Inflammatory macrophage treated with lipopolysaccharide for 4 hours (primary cell): ENCODE measurements at places on chromosomes 5 and 9.

- DNase-seq = peak; percentile 90
Measured at GRCh38 chr5:119031905-119032304, 39.0 kb upstream of the DMXL1 start.

GRCh38 chr9:107815782-107816560 lies 326.4 kb upstream of the KLF4 start:
- DNase-seq = no peak

DNA sequence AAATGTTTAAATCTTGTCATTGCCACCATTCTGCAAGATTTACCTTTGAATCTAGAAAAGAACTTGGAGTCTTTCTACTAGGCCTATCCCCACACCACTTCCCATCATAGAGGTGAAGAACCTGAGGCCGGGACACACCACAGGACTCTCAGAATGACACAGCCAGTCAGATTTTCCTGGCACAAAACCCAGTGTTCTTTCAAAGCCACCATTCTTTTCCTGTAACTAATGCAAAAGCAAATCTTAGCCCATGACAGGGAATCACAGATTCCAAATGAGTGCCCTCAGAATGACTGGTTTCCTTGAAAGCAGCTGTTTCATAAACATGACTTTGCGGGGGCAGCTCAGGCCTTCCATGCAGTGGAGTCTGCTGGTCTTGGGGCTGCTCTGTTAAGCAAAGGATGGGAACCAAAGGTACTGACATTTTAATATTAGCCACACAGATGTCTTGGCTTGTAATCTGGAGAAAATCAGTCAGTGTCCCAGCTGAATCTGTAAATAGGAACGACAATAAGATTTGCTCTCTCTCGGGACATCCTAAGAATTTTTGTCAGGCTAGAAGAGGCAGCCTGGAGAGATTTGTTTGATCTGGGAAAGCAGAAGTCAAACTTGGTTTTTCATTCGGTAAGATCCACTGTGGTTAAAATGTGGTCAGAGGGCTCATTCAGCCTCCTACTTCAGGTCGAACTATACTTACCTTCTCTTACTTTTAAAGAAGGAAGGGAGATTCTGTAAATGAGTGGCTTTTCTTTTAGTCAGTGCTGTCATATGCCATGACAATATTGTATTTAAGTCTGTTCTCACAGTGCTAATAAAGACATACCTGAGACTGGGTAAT lies 115.1 kb downstream of the PALM2AKAP2 start:
- no peak for DNase-seq

- no peak for DNase-seq
Measured at GRCh38 chr5:116847960-116848359, 273.3 kb upstream of the SEMA6A start.

GRCh38 chr5:151068433-151069197 lies 12.2 kb downstream of the TNIP1 start:
- no peak for DNase-seq

- no peak for DNase-seq
Measured at GRCh38 chr9:73615557-73615956, 463.9 kb downstream of the ANXA1 start.

GRCh38 chr9:127224883-127225739 lies 39.5 kb upstream of the GARNL3 start:
- peak; percentile 85 for DNase-seq

DNA sequence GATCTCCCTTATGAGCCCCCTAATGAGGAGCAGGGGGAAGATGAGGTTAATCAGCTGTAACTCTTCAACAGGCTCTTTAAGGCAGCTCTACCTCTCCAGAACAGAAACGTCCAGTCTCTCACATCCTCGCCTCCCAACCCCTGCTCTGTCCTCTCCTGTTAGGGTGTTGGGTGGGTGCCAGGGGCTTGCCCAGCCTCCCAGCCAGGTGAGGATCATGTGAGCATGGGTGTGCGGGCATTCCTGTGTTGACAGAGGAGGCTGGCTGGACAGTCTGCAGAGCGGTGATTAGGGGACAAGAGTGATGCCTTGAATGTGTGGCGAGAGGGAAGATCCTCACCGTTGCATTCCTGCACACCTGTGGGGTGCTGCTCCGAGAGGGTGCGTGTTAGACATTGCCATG lies 51.7 kb downstream of the CCDC180 start:
- DNase-seq = no peak

- DNase-seq = no peak
Measured at GRCh38 chr5:147522435-147522834, 12.6 kb upstream of the DPYSL3 start.

- DNase-seq = no peak
Measured at GRCh38 chr5:65125591-65126541, 355.9 kb downstream of the ADAMTS6 start.

DNA sequence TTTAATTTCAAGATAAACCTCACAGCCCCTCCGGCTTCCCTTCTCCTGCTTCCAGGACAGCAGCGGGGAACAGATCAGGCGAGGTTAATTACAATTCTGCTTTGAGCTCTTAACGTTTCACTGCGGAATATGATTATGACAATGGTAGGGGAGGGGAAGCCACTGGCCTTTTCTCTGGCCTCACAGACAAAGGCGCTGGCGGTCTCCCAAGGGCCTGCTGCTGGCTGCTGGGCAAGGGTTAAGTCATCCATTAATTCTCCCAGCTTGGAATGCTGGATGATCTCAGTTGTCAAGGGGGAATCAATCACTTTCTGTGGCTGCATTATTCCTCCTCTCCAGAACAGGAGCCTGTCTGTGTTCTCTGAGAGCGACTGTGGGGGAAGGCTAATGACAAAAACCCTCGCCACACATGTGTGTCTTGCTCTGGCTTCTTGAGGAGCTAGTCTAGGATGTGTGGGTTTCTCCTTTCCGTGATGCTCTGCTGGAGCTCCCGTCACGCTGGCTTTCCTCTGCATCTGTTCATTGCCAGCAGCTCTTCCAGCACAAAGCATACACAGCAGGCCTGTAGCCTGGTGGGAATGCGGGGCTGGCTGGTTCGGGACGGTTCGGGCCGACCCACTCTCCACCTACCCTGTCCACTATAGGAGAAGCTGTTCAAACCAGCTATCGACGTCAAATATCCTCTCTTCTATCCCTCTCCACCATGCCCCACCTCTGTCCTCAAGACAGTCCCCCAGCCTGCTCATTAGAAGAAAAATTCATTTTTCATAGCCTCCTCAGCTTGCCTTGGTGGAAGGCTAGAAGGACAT lies 82.8 kb downstream of the DCP2 start:
- DNase-seq = no peak

DNA sequence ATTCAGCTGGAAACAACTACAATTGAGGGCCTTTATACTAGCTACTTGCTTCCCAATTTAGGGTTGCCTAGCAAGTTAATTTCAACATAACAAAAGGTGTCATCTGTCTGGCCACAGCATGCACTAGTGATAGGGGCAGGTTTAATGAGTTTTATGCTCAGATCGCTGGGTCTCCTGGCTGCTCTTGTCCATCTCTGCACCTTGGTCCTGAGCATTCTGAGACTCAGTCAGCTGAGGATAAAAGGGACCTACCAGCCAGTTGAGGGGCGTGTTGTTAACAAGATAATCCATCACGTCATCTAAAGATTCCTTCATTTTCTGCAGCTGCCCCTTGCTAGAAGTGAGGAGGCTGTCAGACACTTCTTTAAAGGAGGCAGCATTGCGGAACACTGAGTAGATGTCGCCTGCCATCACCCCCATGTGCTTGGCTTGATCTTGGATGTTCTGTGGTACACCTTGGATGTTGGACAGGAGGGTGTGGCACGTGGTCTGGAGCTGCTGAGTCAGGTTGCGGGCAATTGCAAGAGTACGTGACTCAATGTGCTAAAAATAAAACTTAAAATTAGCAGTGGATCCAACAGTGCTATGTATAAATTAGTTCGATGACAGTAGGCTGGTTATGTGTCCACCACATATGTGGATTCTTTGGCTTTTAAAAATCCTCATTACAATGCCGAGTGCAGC lies 11.0 kb downstream of the PLIN2 start:
- DNase-seq = no peak

GRCh38 chr5:74632947-74633356 lies 7.6 kb downstream of the ENC1 start:
- DNase-seq = peak; percentile 56

- no peak for DNase-seq
Measured at GRCh38 chr9:136936645-136937170, 7.8 kb downstream of the FBXW5 start.

DNA sequence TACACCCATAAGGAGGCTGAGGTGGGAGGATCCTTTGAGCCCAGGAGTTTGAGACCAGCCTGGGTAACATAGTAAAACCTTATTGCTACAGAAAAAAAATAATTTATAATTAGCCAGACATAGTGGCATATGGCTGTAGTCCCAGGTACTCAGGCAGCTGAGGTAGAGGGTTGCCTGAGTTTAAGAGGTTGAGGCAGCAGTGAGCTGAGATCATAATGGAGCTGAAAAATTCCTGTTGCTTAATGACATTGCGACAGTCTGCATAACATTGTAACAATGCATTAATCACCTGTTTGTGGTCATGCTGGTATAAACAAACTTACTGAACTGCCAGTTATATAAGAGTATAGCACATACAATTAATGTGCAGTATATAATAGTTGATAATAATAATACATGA lies 214.2 kb downstream of the TRIM32 start:
- no peak for DNase-seq

DNA sequence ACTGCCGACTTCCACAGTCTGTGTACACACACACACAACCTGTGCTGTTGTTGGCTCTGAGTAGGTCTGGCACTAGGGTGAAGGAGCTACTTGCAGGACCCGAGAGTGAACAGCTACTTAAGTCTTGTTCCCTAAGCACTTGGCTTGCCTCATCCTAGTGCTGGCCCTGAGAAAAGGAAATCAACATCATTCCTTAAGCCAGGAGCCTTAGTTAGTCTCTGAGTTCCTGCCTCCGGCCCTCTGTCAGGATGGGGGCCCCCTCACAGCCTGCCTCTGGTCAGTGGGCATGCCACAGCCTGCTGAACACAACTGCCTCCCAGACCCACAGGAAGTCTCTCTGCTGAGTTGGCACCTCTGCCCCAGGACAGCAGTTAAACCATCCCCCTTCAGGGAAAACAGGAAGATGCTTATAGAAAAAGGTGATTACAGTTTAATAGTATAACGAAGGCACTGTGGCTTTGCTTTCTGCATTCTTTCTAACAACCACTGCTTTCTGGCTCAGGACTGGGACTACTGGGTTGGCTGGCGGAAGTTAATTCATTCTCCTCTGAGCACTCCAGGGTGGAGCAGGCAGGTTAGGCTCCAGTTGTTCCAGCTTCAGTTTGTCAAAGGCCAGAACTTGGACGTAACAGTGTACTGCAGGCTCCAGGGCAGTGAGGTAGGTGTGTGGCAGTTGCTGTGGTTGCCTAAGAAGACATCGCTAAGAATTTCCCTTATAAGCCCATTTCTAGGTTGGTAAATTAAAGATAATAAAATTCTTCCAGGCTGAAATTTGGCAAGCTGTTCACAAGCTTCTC lies 2.8 kb downstream of the MAMDC2 start:
- DNase-seq = no peak

DNA sequence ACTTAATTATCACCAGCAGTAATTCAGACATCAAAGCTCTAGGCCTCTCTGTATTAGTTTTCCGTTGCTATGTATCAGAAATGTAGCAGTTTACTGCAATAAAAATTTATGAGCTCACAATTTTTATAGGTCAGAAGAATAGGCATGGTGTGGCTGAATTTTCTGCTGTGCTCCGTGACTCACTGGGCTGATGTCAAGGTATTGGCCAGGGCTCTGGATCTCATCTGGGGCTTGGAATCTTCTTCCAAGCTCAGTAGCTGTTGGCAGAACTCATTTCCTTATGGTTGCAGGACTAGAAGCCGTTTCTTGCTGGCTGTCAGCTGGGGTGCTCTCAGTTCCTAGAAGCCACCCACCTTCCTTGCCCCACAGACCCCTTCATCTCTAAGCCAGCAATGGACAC lies 66.3 kb downstream of the PSAT1 start:
- DNase-seq = no peak

DNA sequence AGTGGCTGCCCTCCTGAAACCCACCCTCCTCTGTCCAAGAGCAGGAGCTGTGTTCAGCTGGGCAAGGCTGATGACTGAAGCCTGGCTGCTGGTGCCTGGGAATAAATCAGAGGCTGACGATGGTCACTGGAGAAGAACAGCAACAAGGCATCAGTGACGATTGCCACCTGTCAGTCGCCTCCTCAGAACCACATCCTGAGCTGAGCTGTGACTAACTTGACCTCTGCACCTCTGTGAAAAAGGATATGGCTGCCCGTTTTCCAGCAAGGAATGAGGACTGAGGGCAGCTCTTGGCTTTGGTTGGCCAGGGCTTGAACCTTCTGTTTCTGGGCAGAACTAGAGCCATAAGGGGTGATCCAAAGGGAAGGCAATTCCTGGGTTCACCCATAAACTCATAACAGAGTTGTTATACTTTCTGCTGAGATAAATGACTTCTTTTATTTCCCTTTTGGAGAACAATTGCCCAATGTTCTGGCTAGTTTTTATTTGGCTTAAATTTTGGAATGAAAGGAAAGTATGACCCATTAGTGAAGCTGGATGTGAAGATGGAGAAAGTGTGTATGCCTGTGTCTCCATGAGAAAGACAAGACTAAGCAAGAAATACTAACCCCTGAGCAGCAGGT lies 40.1 kb downstream of the TRIP13 start:
- DNase-seq = no peak

- peak; percentile 41 for DNase-seq
Measured at GRCh38 chr5:115433918-115434317, 110.7 kb downstream of the FEM1C start.

DNA sequence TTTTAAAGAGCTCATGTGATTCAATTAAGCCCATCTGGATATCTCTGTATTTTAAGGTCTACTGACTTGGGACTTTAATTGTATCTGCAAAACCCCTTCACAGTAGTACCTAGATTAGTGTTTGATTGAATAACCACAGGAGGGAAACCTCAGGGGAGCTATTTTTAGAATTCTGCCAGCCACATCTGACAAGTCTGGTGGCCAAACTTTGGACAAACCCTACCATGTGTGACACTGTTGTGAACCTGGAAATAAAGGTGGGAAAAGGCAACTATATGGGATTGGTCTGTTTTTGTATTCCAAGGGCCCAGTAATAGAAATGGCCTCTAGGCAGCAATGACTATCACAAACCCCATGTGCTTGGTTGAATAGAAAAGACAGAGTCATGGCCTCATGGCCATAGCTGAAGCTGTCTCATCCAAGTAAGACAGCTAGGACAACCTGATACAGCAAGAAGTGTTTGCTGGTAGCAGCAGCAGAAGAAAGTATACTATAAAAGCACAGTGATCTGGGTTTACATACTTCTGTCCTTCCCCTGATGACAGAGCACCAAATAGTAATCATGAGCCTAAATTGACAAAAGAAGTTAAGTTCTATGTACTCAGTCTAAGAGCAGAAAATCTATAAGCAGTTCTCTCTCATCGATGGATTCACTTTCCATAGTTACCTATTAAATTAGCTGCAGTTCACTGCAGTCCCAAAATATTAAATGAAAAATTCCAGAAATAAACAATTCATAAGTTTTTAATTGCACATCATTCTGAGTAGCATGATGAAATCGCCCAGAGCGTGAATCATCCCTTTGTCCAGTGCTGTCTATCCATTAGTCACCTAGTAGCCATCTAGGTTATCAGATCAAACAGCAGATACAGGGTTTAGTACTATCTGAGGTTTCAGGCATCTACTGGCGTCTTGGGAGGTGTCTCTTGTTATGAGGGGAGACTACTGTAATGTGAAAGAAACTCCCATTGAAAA lies 189.8 kb downstream of the ARHGAP26 start:
- peak; percentile 85 for DNase-seq
